CD4-positive, alpha-beta T cell treated with Interleukin-2 at 100 ng/mL for 4 hours (primary cell): ENCODE measurements at places on chromosomes 3 and 15.
A peak's percentile ranks its signal among the peaks of the same experiment; 100 is the strongest.

DNA sequence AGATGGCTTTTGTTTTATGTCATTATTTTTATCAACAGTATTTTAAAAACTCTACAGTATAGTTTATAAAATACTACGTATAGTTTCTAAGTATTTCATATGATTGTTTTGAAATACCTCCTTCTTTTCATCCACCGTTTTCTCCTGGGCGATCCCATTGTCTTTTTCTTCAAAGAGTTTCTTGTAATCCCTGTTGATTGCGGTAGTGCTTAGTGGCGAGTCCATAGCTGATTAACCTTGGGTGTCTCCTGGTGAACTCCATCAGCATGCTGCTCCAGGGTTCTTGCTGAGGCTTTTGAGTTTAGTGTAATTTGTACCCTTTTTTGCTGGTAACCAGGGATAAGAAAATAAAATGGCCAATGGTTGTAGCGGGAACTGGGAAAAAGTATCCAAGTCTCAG, 3.6 kb downstream of the PIAS1 start:
- no peak for DNase-seq

DNA sequence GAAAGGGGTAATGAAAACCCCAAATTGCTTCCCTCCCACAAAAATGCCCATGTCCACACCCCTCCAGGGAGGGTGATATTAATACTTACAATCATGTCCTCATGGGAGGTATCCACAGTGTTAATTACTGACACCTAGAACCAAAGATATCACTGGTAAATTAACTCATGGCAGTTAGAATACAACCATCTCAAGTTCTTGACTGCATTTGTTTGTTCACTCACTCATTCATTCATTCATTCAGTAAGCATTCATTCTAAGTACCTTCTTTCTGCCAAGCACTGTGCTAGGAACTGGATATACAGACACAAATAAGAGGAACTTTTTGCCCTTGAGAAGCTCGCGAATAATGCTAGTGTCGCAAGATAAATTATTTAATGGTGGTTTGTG, 3.0 kb downstream of the SEC13 start:
- DNase-seq = no peak

DNA sequence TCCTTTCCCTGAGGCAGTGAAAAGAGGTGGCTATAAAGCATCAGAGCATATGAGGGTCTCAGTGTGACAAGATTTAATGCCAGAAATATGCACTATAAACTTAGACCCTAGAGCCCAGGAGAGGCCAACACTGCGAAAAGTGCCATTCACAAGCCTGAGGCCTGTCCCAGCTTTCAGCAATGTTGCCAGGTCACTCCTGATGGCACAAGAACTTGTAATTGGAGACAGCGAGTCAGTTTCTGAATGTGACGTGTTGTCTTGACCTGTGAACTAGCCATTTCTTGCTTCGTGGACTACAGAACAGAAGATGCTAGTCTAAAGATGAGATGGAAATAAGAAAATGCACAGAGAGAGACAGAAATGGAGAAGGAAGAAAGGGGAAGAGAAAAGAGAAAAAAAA, 87.9 kb downstream of the WDR72 start:
- no peak for DNase-seq

- DNase-seq = no peak
Measured at GRCh38 chr3:127915937-127916493, 983 bp downstream of the KBTBD12 start.

DNA sequence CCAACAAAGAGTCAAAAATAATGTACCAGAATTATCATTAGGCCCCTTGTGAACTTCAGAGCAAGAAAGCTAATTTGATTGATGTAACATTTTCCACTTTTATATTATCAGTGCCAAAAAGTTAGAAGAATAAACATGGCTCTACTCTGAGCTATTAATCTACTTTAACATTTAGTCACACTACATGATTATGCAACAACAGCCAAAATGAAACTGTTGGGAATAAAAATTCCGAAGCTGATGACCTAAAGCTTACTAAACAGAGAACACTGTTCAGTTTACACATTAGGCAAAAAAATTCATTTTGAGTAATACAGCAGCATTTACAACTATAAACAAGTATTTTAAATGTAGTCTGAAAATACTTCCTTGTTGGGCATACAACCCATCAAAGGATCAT, 1134.1 kb downstream of the EPHA3 start:
- DNase-seq = no peak

DNA sequence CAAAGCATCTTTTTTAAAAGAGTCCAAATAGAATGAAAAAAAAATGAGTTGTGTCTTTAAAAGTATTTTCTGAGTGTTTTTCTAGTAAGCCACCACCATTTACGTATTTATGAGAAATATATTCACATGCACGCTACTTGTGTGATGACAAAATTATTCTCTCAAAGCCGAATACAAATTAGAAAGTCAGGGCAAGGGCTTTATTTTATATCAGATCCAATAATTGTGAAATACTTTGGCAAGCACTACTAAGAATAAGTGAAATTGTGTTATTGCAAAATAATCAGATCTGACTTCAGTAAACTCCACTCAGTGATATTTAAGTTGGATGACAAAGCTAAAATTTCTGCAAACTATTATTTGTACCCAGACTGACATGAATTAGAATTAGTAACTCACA, 589.3 kb upstream of the KCNMB2 start:
- no peak for DNase-seq

- no peak for DNase-seq
Measured at GRCh38 chr15:50330921-50331320, 24.1 kb downstream of the GABPB1 start.

DNA sequence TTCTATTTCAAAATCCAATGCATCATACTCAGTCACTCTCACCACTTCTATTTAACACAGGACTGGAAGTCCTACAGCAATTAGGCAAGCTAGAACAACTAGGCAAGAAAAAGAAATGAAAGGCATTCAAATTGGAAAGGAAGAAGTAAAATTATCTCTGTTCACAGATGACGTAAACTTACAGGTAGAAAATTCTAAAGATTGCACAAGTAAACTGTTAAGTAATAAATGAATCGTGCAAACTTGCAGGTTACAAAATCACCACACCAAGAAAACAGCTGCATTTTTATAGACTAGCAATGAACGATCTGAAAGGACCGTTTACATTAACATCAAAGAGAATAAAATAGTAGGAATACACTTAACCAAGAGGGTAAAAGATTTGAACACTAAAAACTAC, 36.2 kb downstream of the CHST2 start:
- no peak for DNase-seq

GRCh38 chr3:185920184-185920583, 17.6 kb downstream of the TRA2B start:
- no peak for DNase-seq

DNA sequence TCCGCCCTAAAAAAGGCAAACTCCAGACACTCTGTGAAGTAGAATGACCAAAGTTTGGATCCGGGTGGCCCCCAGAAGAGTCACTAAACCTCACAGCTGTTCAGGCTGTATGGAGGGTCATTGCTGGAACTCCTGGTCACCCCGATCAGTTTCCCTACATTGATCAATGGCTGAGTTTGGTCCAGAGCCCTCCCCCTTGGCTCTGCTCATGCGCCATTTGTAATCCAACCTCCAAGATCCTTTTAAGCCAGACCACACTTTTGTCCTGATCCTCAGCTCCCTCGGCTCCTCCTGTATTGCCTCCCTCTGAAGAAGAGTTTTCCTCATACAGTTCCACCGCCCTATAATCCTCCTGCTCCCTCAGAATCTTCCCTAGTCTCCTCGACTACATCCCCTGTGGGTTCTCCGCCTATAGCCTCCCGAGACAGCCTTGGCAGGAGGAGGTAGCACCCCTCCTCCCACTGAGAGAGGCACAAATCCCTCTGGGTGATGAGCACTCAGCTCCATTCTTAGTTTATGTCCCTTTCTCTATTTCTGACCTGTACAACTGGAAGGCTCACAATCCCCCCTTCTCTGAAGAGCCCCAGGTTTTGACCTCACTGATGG, 42.2 kb downstream of the ZBTB11 start:
- DNase-seq = no peak

GRCh38 chr3:149003653-149004305, 12.4 kb downstream of the GYG1 start:
- peak; percentile 50 for DNase-seq

GRCh38 chr3:175612487-175613196, 753.5 kb downstream of the NAALADL2 start:
- DNase-seq = no peak

GRCh38 chr3:87488765-87489164, 212.4 kb upstream of the POU1F1 start:
- DNase-seq = no peak

DNA sequence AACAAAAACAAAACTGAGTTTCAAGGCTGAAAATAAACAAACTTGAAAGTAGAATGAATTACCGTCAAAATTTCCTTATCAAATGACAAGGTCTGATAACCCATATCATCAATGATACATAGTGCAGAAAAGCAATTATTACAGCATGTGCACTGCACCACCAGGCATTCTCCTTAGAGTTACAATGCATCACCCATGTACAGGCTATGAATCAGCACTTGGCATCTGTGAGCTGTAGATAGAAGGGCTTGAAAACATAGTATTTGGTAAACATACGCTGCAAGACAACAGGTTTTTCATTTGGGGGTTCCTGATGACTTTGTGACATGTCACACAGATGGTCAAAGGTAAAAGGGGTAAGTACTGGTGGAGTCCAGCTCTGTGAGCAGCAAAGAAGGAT, 265.1 kb downstream of the CTNNB1 start:
- DNase-seq = no peak

DNA sequence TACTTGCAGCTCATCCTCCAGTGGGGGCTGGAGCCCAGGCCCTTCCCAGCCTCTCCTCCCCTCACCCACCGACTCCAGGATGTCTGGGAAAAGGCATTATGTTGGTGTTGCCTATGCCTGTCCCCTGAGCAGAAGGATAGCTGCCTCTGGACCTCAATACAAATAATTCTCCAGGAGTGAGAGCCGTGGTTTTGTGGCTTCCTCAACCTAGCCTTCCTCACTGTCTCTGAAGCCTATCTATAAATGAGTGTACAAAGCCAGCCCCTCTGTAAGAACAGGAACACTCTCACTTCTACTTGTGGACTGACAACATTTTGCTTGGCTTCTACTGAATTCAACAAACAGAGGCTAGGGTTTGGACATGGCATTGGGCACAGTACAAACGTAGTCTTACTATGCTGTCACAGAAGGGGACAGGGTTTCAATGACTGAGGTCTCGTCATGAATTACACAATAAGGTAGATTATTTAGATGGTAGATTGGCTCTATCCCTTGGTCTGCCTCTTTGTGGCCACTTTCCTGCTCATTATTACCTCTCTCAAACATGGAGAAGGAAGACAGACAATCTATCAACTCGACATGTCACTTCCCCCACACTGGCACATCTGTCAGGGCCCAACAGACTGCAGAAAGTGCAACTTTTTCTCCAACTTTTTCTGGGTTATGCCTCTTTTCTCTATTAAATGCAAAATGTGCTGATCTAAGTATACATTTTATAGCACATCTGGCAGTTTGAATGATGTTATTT, 82.8 kb upstream of the MEX3B start:
- DNase-seq = no peak

GRCh38 chr3:46737329-46737731, 19.7 kb upstream of the PRSS50 start:
- DNase-seq = no peak

DNA sequence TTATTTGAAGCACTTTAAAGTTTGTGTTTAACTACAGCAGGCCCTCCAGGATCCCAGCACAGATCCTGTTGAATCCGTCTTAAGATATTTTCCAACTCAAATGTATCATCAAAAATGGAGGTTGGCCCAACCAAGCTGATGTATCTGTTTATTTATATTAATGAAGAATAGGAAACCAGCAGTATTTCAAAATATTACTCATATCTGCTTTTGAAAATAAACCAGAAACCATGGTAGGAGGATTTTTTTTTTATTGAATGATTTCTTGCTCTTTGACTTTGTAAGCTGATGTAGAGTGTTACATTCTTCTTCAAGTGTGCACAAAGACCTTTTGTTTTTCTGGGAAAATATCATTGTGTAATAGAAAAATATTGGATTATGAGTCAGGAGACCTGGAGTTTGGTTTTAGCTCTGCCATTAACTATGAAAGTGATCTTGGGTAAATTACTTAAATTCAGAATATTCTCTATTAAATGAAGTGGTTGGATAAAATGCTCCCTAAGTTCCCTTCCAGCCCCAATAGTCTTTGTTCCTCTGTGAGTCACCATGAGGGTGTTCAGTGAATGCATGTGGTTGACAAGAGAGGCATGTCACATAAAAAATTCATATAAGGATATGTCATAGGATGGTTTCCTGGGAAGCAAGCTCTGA, 221.3 kb upstream of the GAP43 start:
- no peak for DNase-seq

- DNase-seq = no peak
Measured at GRCh38 chr3:86814321-86814720, 176.6 kb downstream of the VGLL3 start.

GRCh38 chr15:64931381-64931780, 19.7 kb downstream of the ANKDD1A start:
- no peak for DNase-seq

DNA sequence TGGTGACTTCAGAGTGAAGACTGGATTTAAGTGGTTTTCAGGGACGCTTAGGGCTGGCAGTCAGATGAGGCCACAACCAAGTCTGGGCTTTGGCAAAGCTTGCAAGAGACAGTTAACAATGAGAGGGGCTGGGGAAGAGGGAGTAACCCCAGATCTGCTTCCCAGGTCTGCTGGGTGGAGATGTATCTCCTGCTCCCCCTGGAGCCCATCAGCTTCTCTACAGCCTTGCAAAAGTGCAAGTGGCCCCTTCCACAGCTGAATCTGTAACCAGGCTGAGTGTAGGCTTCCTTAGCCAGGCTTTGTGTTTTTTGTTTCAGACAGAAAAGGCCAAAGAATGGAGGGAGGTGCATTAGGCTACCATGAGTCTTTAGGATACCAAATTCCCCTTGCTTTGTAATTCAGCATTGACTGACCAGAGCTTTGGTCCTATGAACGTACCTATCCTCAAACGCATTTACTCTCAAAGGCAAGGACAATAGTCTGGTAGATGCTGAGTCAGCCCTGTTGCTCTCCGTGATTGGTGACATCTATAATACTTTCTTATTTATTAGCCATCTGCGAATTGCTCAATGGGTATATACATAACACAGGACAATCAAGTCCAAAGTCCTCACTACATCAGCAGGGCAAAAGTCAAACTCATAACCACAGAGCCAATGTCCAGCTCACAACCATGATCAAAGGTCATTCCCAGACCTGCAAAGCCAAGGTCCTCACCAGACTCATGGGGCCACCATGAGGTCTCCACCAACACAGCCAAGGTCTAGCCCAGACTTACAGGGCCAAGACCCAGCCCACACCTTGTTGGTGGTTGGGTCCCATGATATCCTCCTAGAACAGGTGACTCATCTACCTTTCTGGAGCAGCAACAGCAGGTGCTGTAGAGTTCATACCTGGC, 17.1 kb downstream of the CCDC13 start:
- no peak for DNase-seq

GRCh38 chr3:53069422-53070068, 23.7 kb upstream of the SFMBT1 start:
- DNase-seq = no peak

GRCh38 chr3:33758864-33759263, 39.6 kb upstream of the PDCD6IP start:
- no peak for DNase-seq

DNA sequence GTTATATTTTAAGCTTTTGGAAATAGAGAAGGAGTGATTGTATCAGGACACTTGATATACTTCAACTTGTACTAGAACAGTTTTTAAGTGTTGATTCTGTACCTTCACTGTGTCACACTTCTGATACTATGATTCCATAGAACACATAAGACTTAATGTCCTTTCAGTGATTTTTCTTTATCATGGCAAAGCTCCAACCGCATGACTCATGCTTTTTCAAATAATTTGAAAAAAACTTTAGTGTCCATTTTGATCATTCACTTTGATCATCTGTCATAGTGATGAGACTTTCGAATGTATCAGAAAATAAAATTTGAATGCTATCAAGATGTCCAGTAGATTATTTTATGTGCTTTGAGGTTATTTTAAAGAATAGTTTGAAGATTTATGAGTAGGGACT, 32.0 kb downstream of the AP4E1 start:
- no peak for DNase-seq
